ENCODE measurements at places on chromosomes 6 and 20.

DNA sequence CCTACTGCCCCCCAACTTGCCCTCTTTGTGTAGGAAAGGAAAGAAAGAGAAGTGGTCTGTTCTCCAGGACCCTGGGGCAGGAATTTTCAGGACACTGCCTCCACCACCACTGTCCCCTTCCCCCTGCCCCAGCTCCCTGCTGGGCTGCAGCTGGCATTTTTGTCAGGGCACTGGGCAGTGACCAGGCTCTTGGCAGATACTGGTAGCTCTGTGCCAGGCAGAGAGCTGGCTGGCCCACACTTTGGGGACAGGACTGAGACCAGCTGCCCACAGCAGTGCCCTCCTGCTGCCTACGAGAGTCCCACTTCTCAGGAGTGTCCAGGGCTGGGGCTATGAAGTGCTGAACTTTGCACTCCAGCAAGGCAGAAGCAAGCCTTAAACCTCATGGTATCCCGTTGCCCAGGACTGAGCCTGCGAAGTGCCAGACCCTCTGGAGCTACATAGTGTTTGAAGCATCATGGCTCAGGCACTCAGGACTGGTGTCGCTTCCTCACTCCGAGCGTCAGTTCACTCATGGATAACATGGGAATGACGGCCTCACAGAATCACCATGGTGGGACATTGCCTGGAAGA is 19.3 kb downstream of the SLC13A3 start:
- no peak for DNase-seq

DNA sequence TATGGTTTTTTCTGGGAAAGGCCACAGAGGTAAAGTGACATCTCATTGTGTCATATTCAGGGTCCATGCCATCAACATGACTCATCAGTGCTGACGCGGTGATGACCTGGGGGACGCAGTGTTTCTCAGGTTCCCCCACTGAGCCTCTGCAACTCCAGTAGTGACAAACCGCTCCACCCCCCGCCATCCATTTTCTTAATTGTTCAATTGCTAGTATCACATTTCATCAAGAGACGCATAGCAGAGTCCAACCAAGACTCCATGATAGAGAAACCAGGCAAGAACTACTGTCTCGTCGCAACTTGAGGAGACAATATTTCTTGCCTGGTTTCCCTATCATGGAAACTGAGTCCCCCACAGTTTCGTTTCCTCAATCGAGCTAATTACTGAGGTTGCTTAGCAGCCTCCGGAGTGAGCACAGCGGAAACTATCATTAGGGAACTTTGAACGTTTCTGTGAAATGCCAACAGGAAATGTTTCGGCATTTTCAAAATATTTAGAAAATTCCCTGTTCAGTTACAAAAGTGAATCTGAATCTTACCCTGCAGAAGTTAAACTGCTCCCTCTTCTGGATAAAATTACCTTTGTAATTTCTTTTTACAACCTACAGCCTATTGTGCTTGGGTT is 12.2 kb upstream of the SERPINB1 start:
- peak; percentile 41 for DNase-seq

DNA sequence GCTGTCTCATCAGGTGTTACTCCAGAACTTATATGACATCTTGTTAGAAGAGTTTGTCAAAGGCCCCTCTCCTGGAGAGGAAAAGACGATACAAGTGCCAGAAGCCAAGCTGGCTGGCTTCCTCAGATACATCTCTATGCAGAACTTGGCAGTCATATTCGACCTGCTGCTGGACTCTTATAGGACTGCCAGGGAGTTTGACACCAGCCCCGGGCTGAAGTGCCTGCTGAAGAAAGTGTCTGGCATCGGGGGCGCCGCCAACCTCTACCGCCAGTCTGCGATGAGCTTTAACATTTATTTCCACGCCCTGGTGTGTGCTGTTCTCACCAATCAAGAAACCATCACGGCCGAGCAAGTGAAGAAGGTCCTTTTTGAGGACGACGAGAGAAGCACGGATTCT is 43.7 kb upstream of the SMIM28 start:
- DNase-seq: no peak

GRCh38 chr20:58308680-58309527 is 611 bp upstream of the RAB22A start:
- peak; percentile 85 for DNase-seq

DNA sequence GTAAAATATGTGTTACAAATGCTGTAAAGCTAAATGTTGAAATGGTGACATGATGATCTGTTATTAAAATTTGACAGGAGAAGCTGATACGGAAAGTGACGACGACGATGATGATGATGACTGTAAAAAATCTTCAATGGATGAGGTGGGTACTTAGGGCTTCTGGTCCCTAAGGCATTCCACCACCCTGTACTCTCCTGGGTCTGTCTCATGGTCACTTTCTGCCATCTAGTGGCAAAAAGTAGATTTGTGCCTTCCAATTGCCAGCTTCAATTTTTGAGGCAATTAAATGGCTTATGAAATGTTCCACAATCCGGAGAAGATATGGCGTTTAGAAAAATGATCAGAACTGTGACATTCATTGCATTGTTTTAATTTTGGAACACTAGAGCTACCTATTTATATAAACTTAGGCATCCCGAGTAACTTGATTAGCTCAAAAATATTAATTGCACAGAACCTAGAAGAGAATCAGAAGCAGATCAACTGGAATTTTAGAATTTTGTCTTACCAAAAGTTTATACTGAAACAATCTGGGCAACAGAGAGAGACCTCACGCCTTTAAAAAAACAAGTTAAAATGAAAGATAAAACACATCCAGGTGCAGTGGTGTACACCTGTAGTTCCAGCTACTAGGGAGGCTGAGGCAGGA is 346.5 kb upstream of the PLCB4 start:
- DNase-seq: peak; percentile 35

GRCh38 chr20:297925-298775 is 780 bp downstream of the ZCCHC3 start:
- no peak for DNase-seq

DNA sequence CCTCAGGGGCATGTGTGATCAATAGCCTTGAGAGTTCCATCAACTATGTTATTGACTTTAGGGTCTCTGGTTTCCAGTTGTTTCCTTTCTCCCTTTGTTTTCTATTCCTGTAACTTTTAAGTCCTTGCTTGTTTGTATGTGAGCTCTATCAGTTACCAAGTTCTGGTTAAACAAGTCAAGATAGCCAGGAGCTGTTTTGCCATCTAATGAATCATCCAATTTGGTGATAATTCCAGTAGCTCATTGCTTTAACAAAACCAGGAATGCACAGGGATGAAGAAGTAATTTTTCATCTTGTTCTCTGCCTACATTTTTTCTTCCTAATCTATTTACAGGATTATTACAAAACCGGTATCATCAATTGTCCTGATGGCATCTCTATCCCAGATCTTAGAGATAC is 36.5 kb downstream of the KCTD20 start:
- DNase-seq: no peak

GRCh38 chr20:19806806-19807190 is 48.7 kb downstream of the RIN2 start:
- DNase-seq: no peak

- no peak for DNase-seq
Measured at GRCh38 chr6:45791211-45792168, 224.2 kb downstream of the CLIC5 start.

DNA sequence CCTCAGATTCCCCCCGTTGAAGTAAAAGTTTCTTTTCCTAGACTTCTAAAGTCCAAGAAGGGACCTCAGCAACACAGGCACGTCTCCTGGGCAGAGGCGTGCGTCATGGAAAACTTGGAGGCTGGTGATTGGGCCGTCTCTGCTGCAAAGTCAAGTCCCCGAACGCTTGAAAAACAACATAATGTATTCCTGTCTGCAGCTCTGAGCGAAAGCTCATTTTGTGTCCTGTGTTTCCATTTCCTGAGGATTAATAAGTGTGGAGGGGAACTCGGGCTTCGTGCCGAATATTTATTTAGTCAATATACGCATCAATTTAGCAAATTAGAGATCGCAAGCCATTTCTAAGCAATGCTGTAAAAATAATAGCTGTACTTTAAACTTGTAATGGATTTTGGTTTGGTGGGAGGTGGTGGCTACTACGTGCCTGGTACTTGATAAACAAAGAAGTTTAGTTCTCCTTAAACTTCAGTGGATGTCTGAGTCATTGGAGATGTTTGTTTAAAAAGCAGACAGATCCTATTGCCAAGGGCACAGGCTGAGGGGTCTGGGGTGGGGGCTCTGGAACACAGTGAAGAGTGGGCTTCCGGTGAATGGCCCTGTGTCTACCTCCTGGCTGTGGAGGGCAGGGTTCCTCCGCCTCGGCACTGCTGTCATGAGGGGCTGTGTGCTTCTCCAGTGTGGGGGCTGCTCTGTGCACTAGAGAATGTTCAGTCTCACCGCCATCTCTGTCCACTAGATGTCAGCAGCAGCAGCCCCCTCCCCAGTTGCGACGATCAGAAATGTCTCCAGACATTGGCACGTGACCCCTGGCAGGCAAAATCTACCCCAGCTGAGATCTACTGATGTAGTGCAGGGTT is 21.8 kb downstream of the PCK1 start:
- no peak for DNase-seq

GRCh38 chr20:31923388-31924331 is 28.2 kb downstream of the PDRG1 start:
- no peak for DNase-seq

DNA sequence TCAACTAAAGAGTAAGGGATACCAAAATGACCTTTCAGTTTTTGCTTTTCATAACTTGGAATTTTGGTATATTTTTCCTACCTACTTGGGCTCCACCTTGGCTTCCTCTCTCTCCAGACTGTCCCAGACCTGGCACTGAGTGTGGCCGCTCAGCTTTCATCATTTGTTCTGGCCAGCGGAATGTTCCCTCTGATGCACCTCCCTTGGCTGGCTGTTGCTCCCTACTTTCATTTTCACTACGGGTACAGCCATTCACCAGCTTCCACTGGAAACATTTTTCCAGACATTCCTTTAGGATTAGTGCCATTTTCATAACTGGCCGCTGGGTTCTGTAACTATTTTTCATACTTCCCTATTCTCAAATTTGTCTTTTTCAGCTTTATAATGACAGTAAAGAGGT is 487.4 kb downstream of the TENT5A start:
- DNase-seq: no peak

DNA sequence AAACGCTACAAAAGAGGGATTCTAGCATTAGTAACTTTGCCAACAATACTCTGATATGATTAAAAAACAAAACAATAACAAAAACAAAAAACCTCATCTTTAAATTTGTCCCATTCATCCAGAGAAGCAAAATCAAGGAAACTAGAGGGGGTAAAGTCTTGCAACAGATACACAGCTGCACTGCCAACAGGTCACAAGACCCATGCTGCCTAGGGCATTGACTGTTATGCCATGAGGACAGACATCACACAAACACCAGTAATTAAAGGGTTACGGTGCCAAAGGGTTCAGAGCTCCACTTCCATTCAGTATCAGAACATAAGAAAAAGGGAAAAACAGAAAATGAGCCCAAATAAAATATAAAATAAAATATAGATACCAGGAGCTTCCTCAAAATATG is 1.6 kb downstream of the TBC1D20 start:
- DNase-seq: no peak

DNA sequence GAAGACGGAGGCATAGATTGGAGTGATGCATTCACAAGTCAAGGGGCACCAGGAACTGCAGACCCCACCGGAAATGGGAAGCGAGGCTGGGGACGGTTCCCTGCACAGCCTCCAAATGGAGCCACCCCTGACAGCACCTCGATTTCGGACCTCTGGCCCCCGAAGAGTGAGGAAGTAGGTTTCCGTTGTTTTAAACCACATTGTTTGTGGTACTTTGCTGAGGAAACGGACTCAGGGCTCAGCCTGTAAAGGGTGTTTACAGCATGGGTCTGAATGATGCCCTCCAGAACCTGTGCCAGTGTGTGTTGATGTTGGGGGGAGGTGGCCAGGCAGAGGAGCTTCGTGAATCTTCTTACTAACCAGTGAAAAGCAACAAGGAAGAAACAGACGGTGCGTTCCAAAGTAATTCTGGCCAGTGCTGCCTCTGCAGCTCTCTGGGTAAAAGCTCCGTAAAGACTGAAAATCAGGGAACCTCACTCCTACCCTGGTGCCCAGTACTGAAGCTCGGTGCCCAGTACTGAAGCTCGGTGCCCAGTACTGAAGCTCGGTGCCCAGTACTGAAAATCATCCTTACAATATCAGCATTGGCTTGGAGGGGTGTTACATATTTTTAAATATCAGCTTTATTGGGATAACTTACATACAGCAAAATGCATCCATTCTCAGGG is 30.1 kb upstream of the CCR6 start:
- no peak for DNase-seq

- no peak for DNase-seq
Measured at GRCh38 chr6:73734832-73735453, 38.9 kb downstream of the CD109 start.

DNA sequence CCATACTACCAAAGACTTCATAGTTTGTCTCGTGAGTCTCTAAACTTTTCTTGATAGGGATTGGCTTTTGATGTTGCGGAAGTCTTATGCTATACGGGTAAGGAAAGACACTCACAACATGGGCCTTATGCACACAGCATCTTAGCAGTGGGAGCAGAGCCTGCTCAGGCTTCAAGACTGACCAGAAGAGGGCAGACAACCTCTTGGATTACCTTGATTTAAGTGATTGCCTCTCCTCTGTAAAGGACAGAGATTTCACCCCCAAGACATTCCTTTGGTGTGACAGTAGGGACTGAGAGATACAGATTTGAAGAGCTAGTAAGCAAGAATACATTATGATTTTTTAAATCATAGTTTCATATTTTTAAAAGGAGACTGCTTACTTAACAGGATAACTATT is 71.0 kb upstream of the SAMD3 start:
- DNase-seq: no peak

DNA sequence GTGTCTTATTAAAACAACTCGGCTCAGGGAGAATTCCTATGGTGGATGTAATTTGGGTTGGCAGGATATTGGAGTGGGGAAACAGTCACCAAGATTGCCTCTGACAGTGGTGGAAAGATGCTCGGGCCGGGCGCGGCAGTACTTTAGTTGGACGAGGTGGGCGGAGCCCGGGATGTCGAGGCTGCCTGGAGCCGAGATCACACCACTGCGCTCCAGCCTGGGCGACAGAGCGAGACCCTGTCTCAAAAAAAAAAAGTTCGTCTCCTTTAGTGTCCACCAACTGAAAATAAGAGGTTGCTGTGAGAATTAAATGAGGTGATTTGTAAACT is 621 bp downstream of the NOL7 start:
- no peak for DNase-seq
